ENCODE measurements at places on chromosomes 16 and 17.

DNA sequence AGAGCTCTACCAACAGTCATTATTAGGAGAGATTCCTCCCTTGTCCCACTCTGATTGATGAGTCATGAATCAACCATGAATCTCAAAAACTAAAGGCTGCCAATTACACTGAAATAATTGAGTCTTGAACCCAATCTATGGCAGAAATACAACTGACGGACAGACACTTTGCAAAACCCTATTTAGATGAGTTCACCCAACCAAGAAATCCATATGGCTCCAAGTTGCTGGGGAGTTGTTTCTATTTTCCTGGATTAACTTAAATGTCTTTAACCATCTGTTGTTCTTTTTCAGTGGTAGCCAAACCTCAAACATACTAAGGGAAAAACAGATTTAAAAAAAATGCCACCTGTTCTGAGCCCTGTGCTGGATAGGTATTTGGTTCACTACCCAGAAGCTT, 151.0 kb downstream of the SHISA9 start:
- no peak for DNase-seq

- DNase-seq = no peak
These were observed 1.7 kb upstream of the METTL22 start for GRCh38 chr16:8619671-8620370.

DNA sequence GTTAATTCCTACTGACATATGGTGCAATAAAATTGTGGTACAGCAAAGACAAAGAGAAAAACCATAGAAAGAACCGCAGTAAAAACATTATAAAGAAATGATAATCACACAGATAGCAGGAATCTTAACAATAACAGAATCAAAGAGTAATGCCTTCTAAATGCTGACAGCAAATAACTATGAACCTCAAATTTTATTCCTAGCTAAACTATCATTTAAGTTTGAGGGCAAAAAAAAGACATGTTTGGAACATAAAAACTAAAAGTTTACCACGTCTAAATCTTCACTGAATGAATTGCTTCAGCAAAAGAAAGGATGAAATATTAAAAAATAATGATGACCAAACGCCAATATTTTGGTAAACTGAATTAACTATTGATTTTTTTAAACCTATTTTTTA, 135.8 kb downstream of the CPPED1 start:
- DNase-seq = no peak

DNA sequence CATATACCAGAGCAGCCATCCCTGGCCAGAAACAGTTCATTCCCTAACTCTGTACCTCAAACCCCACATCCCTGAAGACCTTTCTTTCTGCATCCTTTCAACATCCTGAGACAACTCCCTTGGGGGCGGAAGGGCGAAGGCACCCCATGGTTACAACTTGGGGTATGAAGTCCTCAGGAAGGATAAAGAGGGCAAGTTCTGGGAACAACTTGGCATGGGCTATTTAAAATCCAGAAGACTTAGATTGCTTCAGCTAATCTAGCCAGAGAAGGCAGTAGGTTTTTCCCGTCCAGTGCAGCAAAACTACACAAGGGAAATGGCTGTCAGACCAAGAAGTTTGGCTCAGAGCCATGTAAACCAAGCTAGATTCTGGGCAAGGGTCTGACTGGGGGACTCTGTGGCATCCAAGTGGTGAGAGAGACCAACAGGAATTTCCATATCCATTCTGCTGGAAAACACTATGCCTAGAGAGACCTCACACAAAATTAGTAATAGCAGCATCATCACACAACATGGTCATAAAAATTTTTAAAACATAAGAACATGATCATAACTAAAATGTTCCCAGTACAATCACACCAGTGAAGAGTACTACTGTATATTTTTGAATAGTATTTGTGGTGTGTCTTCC, 113.2 kb downstream of the CDYL2 start:
- no peak for DNase-seq

GRCh38 chr16:84827897-84828296, 8.1 kb downstream of the CRISPLD2 start:
- DNase-seq = no peak

DNA sequence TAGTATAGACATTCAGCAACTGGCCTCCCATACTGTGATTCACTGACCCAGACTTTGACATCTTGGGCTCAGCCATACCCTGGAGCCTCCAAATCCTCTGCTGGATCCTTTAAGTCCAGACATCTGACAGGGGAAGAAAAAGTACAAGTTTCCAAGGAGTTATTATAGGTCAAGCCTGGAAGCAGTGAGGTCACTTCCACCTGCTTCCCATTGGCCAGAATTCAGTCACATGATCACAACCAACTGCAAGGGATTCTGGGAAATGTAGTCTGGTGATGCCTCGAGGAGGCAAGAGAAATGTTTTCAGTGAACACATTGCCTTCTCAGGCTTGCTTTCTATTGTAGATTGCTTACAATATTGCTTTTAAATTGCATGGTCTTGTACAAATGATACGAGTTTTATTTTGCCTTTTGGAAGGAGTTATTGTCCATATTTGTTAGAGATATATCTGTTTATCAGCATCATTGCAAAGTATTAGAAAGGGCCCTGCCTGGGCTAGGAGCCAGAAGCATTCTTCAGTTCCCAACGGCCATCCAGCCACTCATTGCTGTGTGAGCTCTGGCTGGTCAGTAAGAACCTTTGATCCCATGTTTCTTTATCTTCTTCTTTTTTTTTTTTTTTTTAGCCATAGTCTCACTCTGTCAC, 696.9 kb downstream of the WWOX start:
- DNase-seq = no peak
